ENCODE measurements at places on chromosomes 13 and 19.

GRCh38 chr13:27953676-27954405, 15.3 kb downstream of the CDX2 start:
- DNase-seq: peak; percentile 30

DNA sequence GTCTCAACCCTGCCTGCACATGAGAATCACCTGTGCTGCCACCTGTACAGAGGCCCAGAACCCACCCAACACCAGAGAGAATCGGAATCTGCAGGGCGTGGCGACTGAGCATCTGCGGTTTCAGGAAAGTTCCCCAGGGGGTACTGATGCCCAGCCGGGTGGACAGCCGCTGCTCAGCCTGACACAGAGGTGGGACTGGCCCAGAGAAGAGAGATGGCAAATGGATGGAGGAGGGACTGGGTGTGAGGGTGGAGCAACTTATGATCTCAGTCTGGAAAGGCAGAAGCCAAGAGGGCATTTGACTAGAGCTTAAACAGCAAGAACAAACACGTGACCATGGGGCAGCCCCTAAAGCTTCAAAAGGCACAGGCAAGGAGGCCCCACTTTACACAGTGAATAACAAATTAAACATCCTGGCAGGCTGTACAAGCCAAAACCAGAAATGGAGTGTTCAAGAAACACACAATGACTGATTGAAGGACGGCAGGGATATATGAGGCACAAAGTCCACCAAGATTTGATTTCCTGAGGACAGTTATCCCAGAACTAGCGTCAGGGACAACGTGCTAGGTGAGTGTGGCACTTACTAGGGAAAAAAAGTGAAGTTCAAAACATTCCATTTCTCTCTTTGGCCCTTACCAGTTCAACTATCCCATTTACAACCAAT, 3.1 kb downstream of the RANBP3 start:
- no peak for DNase-seq

- DNase-seq: no peak
Observed at GRCh38 chr19:42363614-42364346, 26.3 kb downstream of the CNFN start.

DNA sequence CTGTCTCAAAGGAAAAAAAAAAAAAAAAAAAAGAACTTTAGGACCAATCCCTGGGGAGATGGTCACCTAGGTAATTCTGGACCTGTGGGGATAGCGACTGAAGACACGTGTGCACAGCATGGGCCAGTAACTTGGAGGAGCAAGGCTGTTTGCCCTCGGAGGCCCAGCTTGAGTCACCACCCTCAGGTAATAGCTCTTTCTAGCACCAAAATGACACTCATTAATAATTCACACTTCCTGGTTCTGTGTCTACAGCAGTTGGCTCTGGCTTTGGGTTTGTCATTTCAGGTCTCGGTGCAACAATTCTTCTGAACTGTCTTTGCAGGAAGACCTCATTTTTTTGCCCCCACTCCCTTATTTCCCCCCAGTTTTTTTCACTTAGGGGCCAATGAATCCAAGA, 3.9 kb upstream of the ATP11A start:
- no peak for DNase-seq

- no peak for DNase-seq
Observed at GRCh38 chr13:50587645-50588373, 255.7 kb downstream of the DLEU7 start.

GRCh38 chr13:97015661-97016350, 21.5 kb upstream of the OXGR1 start:
- no peak for DNase-seq

- no peak for DNase-seq
Observed at GRCh38 chr19:41877916-41878905, 1.1 kb downstream of the CD79A start.

DNA sequence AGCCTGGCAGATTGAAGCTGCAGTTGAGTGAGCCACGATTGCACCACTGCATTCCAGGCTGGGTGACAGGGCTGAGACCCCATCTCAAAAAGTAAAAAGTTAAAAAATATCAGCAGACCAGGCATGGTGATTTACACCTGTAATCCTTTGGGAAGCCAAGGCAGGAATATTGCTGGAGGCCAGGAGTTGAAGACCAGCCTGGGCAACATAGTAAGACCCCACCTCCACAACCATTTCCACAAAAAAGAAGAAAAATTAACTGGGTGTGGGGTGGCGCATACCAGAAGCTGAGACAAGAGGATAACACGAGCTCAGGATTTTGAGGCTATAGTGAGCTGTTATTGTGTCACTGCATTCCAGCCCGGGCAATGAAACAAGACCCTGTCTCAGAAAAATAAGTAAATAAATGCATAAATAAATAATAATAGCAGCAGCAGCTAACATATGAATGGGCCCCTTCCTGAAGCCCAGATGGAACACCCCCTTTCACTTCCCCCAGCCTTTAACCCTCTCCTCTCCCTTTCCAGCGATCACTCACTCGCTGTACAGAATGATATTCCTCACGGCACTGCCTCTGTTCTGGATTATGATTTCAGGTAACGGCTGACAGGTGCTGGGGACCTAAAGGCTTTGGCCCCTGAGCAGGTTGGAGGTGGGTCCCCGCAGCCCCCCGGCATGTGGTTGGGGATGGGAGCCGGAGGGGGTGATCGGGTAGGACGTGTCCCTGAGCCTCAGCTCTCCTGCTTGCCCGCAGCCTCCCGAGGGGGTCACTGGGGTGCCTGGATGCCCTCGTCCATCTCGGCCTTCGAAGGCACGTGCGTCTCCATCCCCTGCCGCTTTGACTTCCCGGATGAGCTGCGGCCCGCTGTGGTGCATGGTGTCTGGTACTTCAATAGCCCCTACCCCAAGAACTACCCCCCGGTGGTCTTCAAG, 3.2 kb downstream of the MAG start:
- DNase-seq: no peak

DNA sequence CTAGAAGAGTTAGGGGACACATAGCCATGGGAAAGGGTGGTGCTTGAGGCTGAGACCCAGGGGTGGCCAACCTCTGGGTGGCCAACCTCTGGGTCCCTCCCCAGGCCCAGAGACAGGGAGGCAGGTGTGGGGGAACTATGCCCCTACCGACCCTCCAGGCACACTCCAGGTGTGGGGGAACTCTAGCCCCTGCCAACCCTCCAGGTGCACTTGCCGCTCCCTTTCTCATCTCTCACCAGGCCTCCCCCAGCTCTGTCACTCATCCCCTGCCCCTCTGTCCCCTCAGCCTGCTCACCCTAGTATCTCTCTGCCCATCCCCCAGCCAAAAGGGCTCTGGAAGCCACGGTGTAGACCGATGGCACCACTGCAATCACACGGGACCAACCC, 10.6 kb upstream of the VSTM2B start:
- peak; percentile 41 for DNase-seq

- DNase-seq: no peak
Observed at GRCh38 chr13:107275945-107276614, 708.1 kb upstream of the ARGLU1 start.

GRCh38 chr19:11054200-11054599, 35.1 kb upstream of the LDLR start:
- no peak for DNase-seq

DNA sequence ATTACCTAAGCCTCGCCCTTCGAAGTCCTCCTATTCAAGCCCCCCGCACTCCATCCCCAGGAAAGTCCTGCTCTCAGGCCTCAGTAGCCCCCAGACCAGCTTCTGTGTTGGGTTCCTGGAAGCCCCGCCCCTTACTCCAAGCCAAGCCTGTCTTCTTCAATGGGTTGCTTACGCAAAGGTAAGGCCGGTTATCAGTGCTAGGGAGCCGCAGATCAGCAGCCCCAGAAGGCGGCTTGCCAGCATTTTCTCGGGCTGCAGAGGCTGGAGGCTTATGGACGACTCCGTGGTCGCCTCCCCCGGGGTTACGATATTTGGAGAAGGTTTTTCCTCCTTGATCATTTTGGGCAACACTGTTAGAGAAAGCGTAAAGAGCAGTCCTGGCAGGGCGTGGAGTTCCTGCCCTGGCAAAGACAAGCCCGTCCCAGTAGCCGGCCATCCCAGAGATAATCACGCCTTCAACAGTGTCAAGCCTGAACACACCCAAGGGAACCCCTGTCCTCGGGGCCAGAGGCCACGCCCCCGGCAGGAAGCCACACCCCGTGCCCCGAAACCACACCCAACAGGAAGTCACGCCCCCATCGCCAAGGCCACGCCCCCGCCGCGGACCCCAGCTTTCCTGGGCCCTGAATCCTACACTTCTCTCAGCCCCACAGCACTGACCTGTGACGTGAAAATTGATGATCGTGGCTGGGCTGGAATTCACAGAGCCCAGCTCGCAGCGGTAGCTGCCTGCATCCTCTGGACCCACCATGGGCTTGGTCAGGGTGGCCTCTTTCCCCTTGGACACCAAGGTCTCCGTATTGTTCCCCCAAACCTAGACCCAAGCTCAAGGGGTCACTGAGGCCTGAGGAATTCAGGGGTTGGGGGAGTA, 954 bp upstream of the RASIP1 start:
- DNase-seq: no peak

DNA sequence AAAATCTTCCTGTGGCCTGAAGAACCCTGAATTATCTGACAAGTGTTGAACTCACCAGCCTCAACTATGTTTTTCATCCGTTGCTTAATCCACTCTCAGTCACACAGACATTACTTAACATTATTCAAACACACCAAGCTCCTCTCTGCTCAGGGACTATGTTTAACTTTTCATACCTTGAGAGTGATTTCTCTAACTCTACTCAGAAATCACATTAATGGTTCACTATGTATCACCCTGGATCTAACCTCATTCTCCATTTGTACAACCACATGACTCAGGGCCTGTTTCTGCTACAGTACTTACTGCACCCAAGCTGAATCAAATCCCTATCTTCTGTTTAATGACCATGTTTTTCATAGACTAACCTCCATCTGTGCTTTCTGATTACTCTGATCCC, 553.7 kb upstream of the PRR20A start:
- no peak for DNase-seq

GRCh38 chr13:46171217-46171616, 10.8 kb downstream of the LCP1 start:
- DNase-seq: no peak

- peak; percentile 51 for DNase-seq
Observed at GRCh38 chr19:35000647-35001501, 751 bp downstream of the GRAMD1A start.

GRCh38 chr19:2561221-2561620, 85.3 kb downstream of the GADD45B start:
- DNase-seq: no peak

- DNase-seq: no peak
Observed at GRCh38 chr13:110446575-110446890, 115.0 kb downstream of the RAB20 start.

- DNase-seq: no peak
Observed at GRCh38 chr13:52695856-52696255, 43.2 kb downstream of the SUGT1 start.

GRCh38 chr13:86462011-86462410, 662.8 kb upstream of the SLITRK6 start:
- DNase-seq: no peak

- DNase-seq: no peak
Observed at GRCh38 chr19:38564981-38565690, 52.6 kb downstream of the MAP4K1 start.

DNA sequence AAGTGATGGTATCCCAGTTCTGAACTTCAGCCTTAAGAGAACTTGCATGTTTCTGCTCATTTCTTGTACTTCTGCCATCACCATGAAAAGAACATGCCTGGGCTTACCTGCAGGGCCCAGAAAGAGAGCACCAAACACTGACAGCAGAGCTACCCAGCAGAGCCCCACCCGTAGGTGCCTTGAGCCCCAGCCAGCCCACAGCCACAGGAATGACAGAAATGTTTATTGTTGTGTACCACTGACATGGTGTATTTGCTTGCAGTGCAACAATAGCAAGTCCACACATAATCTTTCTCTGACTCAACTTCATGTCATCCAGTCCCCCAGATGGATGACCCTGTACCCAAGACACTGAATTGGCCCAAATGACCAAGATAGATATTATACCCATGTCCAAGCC, 195.2 kb downstream of the TSHZ3 start:
- DNase-seq: no peak

DNA sequence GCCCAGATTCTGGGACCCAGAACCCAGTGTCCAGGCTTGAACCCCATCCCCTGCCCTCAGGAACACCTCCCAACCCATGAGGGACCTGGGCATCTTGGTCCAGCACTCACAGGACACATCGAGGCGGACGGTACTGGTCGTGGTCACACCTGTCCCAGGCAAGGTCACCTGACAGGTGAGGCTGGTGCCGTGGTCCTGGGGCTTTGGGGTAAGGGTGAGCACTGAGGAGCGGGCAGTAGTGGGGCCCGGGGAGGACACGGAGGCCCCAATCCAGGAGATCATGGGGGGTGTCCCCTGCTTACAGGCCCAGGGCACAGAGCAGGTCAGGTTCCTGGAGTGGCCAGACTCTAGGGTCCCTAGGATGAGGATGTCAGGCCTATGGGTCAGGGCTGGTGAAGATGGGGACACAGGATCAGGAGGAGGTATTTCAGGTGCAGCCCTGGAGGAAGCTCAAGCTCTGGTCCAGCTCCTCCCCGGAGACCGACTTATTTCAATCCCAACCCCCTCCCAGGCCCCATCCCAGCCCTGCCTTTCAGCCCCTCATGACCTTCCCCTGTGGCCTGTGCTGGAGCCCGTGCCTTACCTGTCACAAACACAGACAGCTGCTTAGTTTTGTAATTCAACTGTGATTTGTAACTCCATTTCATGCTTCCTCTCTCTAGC, 772 bp downstream of the SIGLEC8 start:
- DNase-seq: no peak

DNA sequence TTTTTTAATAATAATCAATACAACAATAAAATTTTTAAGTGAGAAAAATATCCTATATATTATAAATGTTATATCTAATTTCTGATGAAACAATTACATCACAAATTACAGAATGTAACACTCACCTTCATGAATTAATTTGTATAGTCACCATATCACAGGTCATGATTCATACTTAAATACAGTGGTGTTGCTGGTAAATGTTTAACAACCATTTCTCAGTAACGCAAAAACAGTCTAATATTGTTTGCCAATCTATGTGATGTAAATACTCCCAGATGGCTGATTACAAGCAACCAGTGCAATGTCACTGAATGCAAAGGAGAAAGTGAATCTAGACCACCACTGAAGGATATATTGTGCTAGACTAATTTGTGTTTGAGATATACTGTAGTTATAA, 97.5 kb downstream of the DIAPH3 start:
- DNase-seq: no peak

DNA sequence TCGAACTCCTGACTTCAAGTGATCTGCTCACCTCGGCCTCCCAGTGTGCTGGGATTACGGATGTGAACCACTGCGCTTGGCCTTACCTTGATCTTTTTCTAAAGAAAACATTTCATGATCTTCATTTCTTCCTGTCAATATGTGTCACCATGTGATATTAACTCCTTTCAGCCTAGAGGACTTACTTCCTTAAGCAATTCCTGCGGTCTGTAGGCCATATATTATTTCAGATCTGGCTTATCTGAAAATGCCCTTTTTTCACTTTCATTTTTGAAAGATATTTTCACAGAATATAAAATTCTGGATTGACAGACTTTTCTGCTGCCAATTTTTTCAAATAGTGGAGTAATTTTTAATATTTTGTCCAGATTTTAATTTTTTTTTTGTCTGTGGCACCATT, 2.0 kb upstream of the GPR32 start:
- no peak for DNase-seq

- DNase-seq: no peak
Observed at GRCh38 chr13:76884186-76884906, 1.9 kb downstream of the KCTD12 start.
